DMS79 (cell line): ENCODE measurements at places on chromosomes 2 and 18.

GRCh38 chr2:203225423-203226039, 13.3 kb upstream of the CYP20A1 start:
- DNase-seq, result no peak

DNA sequence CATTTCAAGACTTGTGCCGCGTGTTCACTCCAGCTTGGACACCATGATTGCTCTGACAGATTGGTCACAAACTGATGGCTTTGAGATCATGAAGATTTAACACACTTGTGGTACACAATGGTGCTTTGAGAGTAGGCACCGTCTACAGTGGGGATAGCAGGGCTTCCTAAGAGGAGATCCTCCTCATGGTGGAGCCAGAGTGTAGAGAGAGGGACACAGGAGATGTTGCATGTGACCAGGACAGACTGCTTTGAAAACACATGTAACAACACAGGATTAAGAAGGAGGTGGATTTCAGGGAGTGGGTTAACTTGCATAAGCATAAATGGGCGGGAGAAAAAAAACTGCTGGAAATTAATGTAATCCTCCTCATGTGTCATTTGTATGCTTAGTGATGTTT, 95.7 kb upstream of the LINC00305 start:
- no peak for DNase-seq

DNA sequence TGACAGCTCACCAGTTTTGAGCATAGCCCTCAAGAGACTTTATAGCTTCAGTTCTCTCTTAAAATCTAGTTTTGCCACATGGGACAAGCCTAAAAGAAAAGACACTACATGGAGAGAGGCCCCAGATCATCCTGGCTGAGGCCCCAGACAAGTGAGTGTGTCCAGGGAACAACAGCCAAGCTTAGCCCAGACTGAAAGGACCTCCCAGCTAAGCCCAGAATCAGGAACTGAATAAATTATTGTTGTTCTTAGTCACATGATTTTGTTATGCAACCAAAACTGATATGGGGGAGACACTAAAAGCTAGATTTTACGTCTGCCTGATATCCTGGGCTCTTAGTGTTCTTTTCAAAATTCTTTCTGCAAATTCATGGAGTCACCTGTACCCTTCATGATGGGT, 29.3 kb upstream of the LBH start:
- no peak for DNase-seq

GRCh38 chr2:139721411-139721995, 941.3 kb upstream of the NXPH2 start:
- no peak for DNase-seq

- no peak for DNase-seq
These were observed 1.4 kb upstream of the BCL2 start for GRCh38 chr18:63320975-63321265.

GRCh38 chr2:155662224-155662623, 670.3 kb downstream of the NR4A2 start:
- no peak for DNase-seq

DNA sequence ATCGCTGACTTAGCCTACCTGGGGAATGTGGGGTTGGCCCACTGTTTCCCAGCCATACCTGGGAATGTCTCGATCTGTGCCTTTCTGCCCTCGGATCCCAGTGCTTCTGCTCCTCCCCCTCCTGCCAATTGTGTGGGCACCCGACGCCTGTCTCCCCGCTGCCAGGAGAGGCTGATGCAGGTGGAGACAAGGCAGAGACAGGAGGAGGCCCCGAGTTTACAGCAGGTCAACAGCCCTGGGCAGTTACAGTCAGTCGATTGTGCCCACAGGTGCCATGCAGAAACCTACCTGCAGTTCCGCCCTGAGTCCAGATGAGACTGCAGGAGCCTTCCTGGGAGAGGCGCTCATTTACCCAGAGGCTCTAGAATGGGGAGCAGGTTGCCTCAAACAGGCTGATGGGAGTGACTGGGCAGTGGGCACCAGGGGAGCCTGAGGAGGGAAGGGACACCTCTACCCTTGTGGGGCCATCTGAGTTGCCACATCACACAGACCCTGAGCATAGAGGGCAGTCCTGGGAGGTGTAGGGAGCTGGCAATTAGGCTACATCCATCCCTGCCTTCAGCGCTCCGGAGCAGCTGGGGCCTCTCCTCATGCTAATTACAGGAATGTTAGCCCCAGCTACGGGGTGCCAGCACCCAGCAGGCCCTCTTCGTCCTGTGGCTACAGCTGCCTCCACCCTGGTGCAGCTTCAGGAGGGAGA, 300.1 kb downstream of the NDUFA10 start:
- no peak for DNase-seq

DNA sequence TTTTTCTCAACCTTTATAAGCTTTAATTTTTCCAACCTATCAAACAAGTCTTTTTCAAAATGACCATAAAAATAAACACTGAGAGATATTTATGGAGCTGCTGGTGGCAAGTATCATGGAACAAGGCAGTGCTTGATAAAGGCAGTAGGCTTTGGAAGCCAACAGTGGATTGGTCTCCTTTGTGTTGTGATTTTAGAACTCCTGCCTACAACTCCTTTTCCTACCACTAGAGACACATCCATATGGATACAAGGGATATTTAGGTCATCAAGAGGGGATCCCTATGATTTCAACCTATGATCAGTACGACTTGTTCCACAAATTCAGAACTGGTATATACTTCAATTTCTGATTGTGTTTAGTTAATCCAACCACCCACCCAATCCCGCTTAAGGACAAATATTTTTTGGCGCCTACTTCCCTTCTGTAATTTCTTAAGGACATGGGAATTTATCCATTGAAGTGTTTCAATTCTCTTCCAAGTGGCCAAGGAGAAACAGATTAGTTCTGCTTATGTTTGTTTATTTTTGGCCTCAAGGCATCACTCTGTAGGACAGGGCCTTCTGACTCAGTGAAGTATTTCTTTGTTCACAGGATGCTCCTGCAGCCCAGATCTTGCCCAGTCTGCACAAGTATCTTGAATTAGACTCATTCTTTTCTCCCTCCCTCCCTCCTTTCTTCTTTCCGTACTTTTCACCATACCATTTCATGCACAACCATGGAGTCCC, 2119.6 kb upstream of the PIK3C3 start:
- no peak for DNase-seq

DNA sequence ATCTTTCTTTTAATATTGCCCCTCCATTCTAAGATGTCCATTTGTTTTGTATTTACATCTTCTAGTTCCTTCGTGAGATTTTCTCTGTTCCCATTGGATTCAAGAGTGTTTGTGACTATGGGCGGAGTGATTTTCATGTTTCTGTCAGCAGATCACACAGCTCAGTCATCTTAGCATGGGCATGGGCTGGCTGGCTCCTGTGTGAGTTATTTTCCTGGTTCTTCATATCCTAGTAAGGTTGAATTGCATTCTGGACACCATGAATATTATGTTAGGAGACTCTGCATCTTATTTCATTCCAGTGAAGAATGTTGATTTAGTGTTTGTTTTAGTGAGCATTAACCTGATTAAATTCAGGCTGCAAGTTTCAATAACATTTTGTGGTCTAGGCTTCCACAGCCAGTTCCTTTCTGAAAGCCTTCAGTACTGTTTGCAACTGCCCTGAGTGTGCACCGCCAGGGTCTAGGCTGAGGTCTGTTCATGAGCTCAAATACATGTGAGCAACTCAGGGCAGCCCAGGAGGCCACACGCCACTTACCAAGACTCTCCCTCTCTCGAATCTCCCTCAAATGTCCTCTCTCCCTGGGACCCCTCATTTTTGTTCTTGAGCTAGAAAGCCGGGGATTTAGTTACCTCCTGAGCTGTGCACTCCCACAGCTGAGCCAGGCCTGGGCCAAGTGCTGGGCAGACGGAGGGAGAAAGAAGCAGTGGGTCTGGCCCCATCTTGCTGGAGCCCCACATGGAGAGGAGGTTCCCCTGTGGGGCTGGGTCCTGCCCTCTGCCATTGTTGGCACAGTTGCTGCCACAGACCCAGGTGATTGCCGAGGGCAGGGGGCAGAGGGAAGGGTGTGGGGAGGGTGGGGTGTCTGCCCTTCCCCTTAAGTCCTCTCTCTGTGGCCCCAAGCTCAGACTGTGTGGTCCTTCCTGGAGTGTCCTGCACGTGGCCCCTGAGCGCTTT, 145.9 kb downstream of the RTP5 start:
- no peak for DNase-seq

GRCh38 chr2:222943820-222944219, 83.0 kb downstream of the ACSL3 start:
- no peak for DNase-seq

GRCh38 chr2:230793572-230794359, 71.0 kb upstream of the ITM2C start:
- DNase-seq, result no peak

DNA sequence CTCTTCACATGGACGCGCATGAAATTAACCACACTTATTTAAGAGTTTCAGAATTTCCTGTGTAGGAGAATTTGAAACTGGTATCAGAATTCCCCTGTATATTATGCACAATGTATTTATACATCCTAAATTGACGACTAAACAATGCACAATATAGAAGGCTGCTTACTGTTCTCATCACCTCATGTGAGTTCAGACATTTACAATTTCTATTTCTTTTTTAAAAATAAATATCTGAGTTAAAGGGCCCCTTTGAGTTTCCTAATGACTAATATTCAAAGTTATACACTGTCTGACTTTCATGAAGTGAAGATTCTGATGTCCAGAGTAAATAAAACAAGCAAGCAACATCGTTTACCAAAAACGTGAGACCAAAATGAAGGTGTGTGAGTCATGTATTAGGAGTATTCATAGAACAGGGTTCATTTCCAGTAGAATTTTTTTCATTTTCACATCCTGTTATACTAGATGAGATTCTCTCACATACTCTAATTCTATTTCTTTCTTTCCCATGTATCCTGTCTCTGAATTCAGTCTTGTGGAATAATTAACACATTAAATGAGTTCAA, 406.2 kb downstream of the NUP35 start:
- no peak for DNase-seq

DNA sequence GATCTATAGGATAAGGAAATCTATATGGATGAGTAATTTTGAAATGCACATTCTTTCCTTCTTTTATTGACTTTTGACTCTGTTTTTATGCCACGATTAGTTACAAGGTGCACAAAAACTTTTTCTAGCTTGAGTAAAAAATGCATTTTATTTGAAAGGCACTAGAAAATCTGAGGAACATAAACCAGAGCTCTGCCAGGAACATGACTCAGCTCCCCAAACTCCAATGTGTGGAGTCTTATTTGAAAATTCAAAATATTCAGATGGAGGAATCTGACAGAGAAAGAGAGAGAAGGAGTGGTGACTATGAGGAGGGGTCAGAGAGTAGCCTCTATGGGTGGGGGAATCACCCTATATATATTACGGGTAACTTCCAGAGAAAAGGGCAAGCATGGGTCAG, 231.0 kb downstream of the DCC start:
- no peak for DNase-seq

GRCh38 chr2:60478660-60479059, 74.8 kb downstream of the BCL11A start:
- DNase-seq, result no peak

DNA sequence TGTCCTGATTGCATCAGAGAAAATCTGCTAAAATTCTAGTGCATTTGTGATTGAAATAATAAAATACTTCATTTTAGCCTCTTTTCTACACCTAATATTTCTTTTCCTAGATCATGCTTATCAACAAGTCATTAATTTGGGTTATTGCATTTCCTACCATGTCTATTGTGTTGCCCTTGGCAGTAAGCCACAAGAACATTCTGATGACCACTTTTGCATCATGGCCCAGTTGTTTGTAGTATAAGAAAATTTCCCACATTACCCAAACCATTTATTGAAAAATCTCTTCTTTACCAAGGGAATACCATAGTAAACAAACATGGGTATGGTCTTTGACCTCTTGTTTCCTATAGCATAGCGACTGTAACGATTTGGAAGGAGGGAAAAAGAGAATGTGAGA, 76.3 kb downstream of the R3HDM1 start:
- no peak for DNase-seq

DNA sequence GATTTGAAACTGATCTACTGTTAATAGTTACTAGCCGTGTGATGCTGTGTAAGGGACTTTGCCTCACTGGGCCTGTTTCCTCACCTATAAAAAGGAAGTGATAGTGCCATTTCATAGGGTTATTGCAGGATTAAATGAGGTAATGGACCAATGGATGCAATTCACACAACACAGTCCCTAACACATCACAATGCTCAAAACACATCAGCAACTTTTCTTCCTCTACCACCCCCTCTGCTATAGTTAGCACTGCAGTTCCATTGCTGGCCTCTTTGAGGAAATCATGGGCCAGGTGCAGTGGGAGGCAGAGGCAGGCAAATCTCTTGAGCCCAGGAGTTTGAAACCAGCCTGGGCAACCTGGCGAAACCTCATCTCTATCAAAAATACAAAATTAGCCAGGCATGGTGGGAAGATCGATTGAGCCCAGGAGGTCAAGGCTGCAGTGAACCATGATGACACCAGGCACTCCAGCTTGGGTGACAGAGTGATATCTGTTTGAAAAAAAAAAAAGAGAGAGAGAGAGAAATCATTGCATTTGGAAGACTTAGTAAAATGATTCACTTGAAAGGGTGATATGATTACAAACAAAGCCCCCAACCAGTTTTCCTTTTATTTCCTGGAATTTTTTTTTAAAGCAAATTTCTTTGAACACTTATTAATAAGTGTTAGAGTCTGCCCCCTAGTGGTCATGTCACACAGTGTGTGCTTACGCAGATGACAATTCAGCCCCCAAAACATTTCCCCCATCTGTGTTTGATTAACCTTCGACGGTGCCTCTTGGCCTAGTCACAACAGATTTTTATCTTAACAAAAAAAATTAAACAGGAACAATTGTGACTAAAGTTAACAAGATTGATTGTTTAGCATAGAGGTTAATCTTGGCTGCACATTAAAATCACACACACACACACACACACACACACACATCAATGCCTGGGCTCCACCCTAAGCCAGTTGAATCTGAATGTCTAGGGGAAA, 88.6 kb upstream of the BCL11A start:
- DNase-seq, result no peak

GRCh38 chr18:41042866-41043265, 912.2 kb upstream of the PIK3C3 start:
- no peak for DNase-seq

- DNase-seq, result no peak
These were observed 58.6 kb upstream of the ALPP start for GRCh38 chr2:232319803-232320442.

GRCh38 chr2:131004446-131005209, 88.6 kb downstream of the FAM168B start:
- DNase-seq, result no peak

GRCh38 chr2:48399828-48400552, 130.0 kb upstream of the STON1 start:
- DNase-seq, result no peak

DNA sequence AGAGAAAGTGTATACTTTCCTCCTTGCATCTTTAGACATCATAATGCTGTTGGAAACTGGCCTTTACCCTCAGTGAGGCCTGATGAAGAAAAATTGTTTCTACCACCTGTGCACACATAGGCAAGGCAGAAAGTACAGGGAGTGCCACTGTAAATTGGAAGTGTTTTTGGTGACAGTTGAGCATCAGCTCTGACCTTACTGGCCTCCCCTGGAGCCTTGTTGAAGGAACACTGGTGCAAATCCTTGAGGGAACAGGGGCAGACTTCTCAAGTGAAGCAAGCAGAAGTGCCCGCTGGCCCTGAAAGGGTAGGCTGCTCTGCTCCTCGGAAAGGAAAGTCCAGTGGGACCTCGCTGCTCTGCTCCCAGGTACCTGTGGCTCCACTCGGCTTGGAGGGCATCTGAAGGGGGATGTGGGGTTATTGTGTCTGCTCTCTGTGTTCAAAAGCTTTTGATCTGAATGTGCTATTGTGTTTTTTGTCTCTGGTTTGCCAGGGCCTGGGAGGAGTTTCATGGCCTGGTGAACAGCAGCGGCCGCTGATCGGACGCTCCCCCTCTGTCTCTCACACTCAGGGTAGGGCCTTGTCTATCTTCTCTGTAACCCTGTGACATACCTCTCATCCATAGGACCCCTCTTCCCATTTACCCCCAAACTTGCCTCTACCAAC, 23.4 kb downstream of the EIF4E2 start:
- DNase-seq, result no peak
